ENCODE measurements at places on chromosomes 1 and 21.

GRCh38 chr1:221701570-221702186 is 40.2 kb downstream of the DUSP10 start:
- DNase-seq, result no peak

- no peak for DNase-seq
Observed at GRCh38 chr1:43348343-43348808, 10.4 kb upstream of the CDC20 start.

DNA sequence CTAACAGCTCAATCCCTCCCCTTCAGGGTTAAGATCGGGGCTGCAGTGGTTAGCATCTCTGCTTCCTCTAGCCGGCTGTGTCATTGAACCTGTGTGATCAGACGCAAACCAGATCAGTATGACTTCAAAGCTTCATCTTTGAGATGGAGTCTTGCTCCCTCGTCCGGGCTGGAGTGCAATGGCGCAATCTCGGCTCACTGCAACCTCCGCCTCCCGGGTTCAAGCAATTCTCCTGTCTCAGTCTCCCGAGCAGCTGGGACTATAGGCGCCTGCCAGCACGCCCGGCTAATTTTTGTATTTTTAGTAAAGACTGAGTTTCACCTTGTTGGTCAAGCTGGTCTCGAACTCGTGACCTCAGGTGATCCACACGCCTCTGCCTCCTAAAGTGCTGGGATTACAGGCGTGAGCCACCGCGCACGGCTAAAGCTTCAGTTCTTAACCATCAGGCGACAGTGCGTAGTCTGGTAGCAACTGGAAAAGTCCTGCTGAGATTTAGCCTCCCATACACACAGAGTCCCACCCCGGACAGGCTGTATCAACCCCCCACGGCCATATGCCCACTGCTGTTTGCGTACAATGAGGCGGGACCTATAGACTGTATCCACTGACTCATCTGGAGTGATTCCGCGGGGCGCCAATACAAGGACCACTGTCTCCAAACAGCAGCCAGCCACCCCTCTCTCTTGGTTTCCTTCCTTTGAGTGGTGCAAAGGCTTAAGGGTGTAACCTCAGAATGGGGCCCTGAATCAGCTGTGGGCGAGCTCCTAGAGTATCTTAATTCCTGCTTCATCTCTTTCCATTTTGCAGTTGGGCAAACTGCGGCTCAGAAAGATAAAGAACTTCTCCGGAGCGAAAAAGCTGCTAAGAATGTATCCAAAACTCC is 23.3 kb downstream of the CELA3A start:
- DNase-seq, result peak; percentile 83

DNA sequence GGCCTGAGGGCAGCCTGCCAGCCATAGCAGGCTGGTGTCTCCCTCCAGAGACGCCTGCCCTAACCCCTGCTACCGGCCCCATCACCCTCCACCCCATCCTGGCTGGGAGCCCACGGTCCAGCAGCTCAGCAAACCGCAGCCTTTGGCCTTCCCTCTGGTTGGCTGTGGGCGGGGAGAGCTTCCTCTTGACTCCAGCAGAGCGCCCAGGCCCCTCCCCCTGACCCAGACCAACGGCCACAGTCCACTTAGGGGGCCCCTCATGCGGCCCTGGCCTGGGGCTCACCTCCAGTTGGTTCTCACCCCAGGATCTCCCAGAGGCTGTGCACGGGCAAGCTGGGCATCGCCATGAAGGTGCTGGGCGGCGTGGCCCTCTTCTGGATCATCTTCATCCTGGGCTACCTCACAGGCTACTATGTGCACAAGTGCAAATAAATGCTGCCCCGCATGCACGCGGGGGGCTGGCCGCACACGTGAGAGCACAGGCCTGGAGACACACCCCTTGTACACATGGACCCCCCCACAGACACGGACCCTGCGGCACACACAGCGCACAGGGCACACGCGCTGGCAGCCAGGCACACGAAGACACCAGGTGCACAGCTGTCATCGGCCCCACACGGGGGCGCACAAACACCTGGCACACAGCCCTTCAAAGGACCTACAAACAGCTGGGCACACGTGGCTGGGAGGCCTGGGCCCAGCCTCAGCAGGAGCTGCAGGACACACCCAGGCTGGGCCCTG is 3.1 kb downstream of the SMIM1 start:
- peak; percentile 68 for DNase-seq

GRCh38 chr1:226033582-226033981 is 28.9 kb upstream of the H3-3A start:
- DNase-seq, result no peak
